ENCODE measurements at places on chromosomes 11 and 22. TPM values are rescaled to one million over a fixed set of nuclear protein-coding genes. Genes with fewer than 3 reads are reported as not detected.

P2RY6 gene
- not detected for total RNA-seq

OR9Q2 gene
- not detected for total RNA-seq

PHLDA2 gene
- 71.9 TPM for total RNA-seq

SEC14L6 gene
- 0.50 TPM for total RNA-seq

OR2D3 gene
- total RNA-seq, result not detected

VPREB3 gene
- total RNA-seq, result not detected

ATP5MG gene
- 56.2 TPM for total RNA-seq

CFAP300 gene
- 3.3 TPM for total RNA-seq

C11orf16 gene
- not detected for total RNA-seq

Data from bronchus fibroblast of lung (primary cell).